ENCODE measurements at places on chromosomes 2 and 18.

DNA sequence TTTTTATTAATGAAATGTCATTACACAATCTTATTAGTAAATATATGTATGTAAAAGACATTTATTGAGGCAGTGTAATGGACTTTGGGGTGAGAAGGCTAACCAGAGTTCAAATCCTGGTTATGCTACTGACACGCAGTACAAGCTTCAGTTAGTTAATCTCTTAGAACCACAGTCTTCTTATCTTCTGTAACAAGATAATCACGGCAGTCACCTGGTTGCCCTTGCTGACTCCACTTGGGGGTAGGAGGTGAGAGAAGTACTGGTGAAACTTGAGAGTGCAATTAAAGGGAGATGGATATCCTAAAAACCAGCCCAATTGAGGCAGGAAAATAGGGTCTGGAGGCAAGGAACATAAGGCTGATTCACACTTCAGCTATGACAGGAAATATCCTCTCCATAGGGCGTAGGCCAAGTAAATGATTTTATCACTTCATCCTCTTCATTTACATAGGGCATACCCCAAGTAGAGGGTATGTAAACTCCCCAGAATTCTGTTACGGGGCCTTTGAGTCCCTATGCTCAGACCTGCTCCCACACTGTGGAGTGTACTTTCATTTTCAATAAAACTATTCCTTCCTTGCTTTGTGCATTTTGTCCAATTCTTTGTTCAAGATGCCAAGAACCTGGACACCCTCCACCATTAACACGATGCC lies 21.3 kb downstream of the SKA1 start:
- no peak for DNase-seq

DNA sequence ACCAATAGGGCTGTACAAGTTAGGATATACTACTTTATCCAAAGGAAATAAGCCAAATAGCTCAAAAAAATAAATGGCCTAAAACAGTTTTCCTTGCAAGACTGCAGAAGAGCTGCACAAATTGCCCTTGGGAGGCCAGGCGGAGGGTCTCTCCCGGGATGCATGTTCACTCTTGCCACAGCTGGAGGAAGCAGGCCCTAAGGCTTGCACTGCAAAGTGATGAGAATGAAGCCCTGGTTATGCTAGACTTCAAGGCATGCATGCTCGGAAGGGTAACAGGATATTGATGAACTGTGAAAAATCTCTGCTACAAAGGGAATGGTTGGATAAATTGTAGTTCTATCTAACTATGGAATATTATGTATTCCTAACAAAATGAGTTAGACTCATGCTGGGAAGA lies 27.5 kb upstream of the LDLRAD4 start:
- no peak for DNase-seq

DNA sequence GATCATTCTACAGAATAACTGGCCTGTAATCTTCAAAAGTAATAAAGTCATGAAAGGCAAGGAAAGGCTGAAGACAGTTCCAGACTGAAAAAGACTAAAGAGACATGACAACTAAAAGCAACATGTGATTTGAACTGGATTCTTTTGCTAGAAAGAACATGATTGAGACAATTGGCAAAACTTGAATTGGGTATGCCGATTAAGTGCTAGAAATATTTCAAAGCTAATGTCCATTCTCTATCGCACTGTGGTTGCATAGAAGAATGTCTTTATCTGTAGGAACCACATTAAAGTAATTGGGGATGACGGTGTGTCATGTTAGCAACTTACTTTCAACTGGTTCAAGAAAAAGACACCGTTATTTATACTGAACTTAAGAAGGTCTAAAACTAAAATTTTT lies 98.5 kb downstream of the EXOC6B start:
- no peak for DNase-seq

DNA sequence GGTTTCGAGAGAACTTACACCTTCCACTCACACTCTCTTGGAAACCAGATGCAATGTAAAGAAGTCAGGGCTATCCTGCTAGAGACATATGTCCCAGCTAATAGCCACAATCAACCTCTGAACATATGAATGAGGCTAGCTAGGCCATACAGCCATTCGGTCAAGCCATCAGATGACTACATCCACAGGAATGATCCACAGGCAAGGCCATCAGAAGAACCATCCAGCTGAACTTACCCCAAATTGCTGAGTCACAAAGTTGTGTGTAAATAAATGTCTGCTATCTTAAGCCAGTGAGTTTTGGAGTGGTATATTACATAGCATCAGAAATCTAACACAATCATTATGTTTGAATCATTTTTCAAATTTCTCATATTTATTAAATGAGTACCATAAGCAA lies 5.2 kb upstream of the SPAST start:
- DNase-seq, result no peak

- no peak for DNase-seq
Observed at GRCh38 chr2:127672341-127673224, 2.7 kb downstream of the LIMS2 start.

DNA sequence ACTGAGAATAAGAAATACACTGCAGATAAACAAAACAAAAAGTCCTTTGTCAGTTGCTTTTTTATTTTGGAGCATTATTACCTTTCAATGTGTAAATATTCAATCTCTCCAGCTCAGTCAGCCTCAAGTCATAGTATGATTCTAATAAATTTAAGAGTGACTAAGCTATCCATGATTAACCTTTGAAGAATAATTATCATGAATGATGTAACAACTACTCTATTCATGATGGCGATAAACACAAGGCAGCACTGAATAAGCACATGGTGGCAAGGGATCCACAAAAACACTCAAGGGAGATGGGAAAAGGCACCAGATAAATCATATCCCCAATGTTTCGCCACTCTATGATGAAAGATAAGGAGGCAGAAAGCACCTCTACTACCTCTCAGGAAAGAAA lies 67.0 kb downstream of the MAP4K3 start:
- DNase-seq, result no peak

- DNase-seq, result no peak
Observed at GRCh38 chr2:41865263-41865662, 182.6 kb upstream of the PKDCC start.

DNA sequence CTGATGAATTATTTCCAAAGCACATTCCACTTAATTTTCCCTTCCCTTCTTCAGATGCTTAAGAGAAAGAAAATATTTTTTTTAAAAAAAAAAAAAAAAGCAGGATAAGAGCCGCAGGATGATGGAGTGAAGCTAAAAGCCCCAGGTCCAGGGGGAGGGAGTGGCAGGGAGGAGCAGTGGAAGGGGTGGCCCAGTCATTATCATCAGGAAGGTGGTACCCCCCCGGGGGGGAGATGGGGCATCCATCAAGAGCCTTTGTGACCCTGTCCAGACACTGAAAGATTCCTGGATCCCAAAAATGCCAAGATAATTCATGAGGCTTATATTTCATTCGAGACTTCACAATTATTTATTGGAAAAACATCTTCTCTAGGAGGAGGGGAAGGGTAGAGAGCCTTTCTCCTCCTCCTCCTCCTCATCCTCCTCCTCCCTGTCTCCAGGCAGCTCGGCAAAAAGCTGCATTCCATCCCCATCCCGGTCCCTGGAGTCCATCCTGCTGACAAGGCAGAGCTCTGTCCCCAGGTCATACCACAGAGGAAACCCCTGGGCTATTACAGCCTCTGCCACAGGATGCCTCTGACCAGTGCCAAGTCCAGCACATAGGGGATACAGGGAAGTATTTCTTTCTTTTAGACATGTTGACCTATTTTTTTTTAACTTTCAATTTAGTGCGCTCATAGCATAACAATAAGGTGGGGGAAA lies 125.3 kb downstream of the TWIST2 start:
- no peak for DNase-seq

DNA sequence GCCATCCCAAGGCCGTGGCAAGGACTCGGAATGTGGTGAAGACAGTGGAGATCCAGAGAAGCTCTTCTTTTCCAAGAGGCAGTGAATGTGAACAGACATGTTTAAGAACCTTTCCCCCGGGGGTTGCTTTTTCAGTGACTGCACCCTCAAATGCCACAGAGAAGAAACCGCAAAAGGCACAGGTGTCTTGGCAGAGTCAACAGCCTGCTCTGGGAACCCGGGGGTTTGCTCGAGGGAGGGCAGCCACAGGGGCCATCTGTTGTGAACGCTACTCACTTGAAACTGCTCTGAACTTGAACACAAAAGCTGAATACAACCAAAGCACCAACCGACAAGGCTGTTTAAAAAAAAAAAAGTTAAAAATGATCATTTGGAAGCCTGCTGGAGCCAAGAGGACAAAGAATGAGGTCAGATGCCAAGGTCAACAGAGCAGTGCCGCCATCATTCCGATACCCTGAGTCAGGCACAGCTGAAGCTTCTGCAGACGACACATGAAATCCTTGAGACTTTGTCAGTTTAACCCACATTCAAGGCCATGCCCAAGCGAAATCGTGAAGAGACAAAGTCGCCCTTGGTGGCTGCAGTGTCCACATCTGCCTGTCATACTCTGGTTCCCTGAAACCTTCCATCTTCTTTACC lies 47.4 kb downstream of the PSMG2 start:
- DNase-seq, result peak; percentile 38

DNA sequence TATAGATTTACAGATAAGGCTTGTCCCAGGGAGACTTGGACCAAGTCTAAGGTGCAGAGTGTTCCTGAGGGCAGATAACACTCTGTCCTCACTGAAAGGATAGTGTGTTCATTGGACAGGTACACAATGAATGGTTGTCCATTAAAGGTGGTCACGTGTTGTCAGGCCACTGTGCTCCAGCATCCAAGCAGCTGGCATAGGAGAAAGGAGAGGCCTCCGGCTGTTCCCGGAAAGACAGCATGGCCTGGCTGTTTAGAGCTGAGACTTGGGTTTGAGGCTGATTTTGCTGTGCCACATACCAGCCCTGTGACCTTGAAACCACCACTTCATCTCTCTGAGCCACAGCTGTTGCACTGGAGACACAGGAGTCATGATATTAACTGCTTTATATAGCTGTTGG lies 19.6 kb upstream of the SULT1C3 start:
- no peak for DNase-seq

- no peak for DNase-seq
Observed at GRCh38 chr2:18092760-18093159, 214.3 kb downstream of the KCNS3 start.

DNA sequence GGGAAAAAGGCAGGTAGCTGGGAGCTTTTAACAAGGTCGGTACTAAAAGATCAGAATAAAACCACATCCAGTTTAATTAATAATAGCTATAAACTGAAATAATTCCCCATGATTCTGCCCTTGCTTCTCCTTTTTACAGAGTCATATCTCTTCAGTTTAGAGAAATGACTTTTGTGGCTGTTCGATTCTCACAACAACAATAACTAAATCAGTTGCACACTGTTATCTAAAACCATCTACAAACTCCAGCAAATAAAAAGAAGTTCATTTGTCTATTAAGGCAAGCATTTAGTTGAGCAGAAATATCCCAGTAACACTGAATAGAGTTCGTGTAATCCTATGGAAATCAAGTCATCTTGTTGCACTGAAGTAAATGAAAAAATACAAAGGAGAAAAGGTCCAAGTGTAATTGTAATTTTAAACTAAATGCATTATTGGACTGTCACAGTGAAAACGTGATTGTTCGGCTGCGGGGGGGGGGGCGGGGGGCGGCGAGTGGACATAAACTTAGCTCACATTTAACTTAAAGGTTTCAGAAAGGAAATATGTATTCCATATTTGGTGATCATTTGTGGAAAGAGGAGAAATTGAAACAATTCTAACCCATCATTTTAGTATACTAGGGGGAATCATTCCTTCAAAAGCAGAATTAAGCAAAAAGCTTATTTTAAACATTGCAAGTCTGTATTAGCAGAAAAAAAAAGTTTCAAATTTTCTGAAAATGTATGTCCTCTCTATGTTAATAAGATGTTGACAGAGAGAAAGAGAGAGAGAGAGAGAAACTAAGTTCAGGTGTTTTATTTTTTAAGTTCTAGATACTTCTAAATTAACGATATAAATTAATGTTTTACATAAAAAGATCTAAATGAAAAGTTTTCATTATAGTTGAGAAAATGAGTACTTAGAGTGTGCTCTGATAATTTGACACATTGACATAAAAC lies 144.5 kb downstream of the MEIS1 start:
- DNase-seq, result no peak

- no peak for DNase-seq
Observed at GRCh38 chr2:21944536-21944935, 820.8 kb downstream of the TDRD15 start.

- no peak for DNase-seq
Observed at GRCh38 chr18:12003894-12004293, 22.6 kb downstream of the IMPA2 start.

- DNase-seq, result no peak
Observed at GRCh38 chr2:39504790-39505335, 67.8 kb upstream of the MAP4K3 start.

- DNase-seq, result no peak
Observed at GRCh38 chr2:140863713-140864112, 1267.1 kb downstream of the LRP1B start.

- no peak for DNase-seq
Observed at GRCh38 chr2:235861383-235861782, 306.8 kb downstream of the GBX2 start.

DNA sequence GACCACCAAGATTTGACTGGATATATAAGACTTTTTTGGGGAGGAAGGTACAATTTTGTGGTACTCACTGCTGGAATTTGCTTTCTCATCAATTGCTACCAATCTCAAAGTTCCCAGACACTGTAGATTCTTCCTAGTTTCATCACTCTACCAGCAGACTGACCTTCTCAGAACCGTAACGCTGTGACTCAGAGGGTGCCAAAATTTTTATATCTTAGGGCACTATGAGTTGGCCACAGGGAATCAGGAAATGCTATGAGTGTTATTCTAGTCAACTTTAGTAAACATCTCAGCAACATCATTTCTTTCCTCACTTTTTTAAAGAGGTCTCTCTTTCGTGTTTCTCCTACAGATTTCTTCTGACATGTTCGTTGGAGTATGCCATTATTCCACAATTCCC lies 499.0 kb downstream of the TMX3 start:
- no peak for DNase-seq

GRCh38 chr2:179049546-179050311 lies at the start of gene CCDC141:
TSS of gene CCDC141 (minus strand) at chr2:179050137. CDS start at chr2:179049941, 196 bp downstream.
- no peak for DNase-seq

GRCh38 chr2:139142252-139142880 lies 362.2 kb upstream of the NXPH2 start:
- no peak for DNase-seq

- DNase-seq, result peak; percentile 71
Observed at GRCh38 chr2:130755256-130756052, at the start of gene AMER3. TSS of gene AMER3 (plus strand) at chr2:130755540. CDS start at chr2:130762073, 6,533 bp downstream.

DNA sequence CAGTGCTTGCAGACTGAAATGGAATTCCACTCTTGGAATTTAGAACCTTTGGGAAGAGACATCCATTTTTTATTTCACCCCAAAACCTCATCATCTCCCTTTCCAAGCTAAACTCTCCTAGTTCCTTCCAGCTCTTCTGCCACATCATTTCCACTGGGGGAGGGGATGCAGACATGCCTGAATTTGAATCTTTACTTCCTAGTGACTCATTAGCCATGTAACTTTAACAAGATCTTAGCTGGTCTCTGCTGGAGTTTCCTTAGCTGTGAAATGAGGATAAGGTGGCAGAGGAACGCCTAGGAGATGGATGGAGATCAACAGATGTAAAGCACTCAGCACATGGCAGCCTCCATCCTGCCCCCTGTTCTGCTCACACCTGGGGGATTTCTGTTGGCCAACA lies 266.8 kb downstream of the EN1 start:
- no peak for DNase-seq

GRCh38 chr2:134141598-134142340 lies 112.1 kb upstream of the MGAT5 start:
- DNase-seq, result no peak

Measured in DMS79 (cell line).